ENCODE measurements at places on chromosomes 2 and 18.

DNA sequence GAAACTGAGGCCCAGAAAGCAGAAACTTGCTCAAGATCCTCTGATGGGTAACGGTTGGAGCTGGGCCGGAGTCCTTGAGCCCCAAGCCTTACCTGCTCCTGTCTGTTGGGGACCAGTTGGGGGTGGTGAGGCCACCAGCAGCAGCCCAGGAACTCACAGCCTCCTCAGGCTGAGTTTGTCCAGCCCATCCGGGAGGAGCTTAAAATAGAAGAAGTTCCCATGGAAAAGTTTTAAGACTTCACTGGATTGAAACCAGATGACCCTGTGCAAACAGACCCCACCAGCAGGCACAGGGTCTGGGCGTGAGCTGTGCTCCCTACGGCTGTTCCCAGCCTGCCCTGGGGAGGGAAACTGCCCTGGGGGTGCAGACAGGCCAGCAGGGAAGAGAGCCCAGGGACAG, 40.6 kb upstream of the FOSL2 start:
- no peak for DNase-seq

- DNase-seq: no peak
These were observed 9.7 kb downstream of the STARD7 start for GRCh38 chr2:96198921-96199320.

DNA sequence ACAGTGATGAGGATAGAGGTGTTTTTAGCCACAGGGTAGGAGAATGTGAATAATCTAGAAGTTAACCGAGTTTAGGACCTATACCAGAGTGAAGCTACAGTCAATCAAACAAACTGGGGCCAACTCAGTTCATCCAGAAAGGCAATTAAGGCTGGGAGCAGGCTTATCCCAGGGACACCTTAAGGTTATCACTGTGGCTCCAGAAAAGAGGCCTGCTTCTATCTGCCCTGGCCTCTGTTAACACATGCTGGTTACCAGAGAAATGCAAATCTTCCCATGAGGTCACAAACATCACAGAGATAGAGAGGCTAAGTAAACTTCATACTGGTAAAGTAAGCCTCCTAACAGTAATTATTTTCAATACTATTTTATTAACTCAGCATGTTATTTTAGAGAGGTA, 93.2 kb upstream of the GRB14 start:
- no peak for DNase-seq

DNA sequence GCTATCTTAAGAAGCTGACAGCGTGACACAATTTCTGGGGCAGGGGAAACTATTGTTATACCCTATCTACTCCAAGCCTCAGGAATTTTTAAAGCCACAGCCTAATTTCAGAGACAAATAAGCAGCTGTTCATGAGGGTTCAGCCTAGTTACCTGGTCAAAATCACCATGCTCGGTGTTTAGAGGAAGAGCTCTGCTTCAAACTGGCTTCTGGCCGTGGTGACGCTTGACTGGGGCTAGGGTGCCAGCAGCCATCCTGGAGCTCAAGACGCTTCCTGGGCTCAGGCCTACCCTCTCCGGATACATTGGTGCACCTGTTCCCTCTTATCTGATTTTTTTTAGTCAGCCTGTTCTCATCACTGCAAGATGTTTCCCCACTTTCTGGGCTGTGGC, 41.7 kb downstream of the FRZB start:
- no peak for DNase-seq

DNA sequence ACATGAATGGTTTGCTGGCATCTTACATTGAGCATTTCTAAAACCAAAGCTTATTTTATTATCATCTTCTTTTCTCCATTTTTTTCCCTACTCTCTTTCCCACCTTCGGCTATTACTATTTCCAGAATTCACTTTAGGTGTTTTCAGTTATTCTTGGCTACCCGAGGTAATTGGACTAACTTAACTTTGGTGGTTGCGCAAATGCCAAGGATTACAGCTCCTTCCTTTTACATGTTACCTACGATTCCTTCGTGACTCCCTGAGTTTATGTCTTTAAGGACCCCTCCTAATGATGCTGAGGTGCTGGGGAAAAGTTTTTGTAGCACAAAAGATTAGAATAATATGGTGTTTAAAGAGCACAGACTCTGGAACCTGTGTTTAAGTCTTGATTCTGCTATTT, 14.3 kb downstream of the KIAA1328 start:
- no peak for DNase-seq

GRCh38 chr18:73688851-73689711, 458.6 kb downstream of the FBXO15 start:
- DNase-seq: no peak

- no peak for DNase-seq
These were observed 115.2 kb downstream of the FAM210A start for GRCh38 chr18:13611142-13611600.

DNA sequence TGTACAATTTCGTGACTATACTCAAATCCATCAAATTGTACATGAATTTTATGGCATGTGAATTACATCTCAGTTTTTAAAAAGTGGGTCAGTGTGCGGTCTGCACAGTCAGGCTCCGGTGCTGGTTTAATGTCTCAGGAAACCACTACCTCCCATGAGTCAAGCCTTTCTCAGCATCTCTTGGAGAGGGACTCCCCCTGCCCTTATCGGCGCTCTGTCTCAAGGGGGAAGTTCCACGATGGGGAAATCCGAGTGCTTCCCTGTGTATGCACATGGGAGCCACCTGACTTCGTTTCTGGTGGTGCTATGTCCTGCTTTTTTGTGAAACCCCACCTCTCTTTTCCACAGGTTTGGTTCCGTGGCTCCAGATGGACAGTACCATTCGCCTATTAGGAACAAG, 72.5 kb downstream of the ACOXL start:
- no peak for DNase-seq

DNA sequence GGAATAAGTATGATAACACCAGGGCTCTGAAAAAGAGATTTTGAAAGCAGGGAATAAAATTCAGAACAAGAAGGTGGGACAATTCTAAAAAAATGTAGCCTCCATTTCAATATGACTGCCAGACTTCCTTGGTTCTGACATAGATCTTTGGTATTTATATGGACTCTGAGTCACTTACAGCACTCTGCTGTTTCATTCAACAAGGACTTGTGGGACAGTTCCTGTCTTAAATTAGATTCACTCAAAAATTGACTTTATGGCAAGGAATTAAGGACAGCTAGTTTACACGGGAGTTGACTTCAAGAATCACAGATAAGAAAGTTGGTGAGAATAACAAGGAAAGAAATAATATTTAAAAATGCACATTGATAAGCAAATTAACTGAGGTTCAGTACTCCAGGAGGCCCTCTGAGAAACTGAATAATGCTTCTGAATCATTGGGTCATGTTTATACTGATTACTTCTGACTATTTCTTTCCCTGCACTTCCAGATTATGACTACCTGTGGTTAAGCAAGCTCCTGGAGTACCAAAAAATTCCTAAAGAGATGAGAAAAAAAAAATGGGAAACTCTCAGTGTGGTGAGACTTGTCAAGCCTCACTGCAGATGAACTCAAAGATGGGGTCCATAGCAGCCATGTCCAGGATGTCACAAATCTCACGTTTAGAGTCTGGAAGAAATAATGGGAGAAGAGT, 828.3 kb upstream of the PIK3C3 start:
- no peak for DNase-seq

GRCh38 chr2:79713131-79713785, 200.4 kb downstream of the CTNNA2 start:
- DNase-seq: no peak

GRCh38 chr2:144012304-144012703, 507.6 kb downstream of the ZEB2 start:
- no peak for DNase-seq

DNA sequence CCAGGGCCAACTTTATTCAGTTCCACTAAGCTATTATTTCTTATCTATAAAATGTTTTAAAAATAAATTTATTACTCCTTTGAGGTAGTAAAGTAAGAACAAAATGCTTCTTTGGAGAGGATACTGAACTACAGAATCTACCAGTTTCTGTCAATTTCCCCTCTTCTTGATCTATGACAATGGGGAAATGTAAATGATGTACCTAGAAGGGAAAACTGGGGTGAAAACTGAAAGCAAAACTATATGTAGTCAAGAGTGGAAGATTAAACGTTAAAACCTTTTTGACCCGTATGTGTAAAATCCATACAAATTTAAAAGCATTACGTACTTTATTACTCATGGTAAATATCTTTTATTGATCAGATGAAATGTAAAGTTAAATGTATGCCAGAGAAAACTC, 1287.8 kb upstream of the TMEFF2 start:
- no peak for DNase-seq

- no peak for DNase-seq
These were observed 90.1 kb downstream of the ACVR1 start for GRCh38 chr2:157785866-157786662.

DNA sequence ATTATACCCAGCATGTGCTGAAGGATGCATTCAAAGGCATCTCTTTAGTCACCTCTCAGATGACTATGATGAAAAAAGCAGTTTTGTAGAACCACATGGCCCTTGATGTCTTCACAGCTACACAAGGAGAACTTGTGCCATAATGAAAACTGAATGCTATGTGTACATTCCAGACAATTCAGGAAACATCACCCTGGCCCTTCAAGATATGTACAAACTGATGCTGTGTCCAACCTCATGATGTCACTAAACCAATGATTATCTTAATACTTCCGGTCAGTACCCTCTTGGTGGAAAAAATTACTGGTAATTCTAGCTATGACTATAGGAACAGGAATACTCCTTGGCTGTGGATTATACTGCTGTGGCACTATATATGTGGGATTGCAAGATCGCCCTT, 20.0 kb downstream of the DUSP11 start:
- DNase-seq: no peak
